ENCODE measurements at places on chromosomes 3 and 15. TPM values are rescaled to one million over a fixed set of nuclear protein-coding genes. Genes with fewer than 3 reads are reported as not detected.

Gene GPR87
- 3.3 TPM for total RNA-seq

Gene FOXB1
- total RNA-seq = not detected

Gene GOLGA8J
- total RNA-seq = not detected

Gene PROK2
- not detected for total RNA-seq

Gene OXSM
- 10.2 TPM for total RNA-seq

- H3K4me1 ChIP-seq = peaks cover 4% of the 10 kb centered on the region
- H3K27ac ChIP-seq = no peak overlapping the region
- DNase-seq = no peak
- no peak overlapping the region for H3K4me3 ChIP-seq
- H3K27me3 ChIP-seq = peaks cover 10% of the 10 kb centered on the region
Measured at GRCh38 chr3:38984731-38985130, 67.0 kb downstream of the SCN11A start.

DNA sequence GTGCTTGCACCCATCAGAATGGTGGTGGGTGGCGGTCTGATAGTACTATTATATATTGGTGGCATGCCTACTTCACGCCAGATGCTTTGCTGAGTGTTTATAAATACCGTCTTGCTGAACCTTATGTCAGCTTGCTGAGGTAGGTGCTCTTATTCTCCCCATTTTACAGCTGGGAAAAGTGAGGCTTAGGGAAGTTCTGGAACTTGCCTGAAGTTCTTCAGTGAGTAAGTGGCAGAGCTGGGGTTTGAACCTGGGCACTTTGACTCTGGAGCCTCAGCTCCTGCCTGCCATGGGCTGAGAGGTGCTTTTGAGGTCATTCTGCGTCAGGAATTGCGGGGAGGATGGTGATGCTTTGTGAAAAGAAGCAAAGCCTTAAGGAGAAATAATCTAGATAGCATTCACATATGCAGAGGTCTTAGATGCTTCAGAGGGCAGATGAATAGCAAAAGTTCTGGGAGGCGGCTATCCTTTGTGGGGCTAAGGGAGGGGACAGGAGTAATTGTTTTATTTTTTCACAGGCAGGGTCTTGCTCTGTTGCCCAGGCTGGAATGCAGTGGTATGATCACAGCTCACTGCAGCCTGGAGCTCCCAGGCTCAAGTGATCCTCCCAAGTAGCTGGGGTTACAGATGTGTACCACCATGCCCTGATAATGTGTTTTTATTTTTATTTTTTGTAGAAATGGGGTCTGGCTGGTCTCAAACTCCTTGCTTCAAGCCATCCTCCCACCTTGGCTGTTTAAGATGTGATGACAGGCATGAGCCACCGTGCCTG is 18.5 kb downstream of the ITPR1 start:
- peaks cover 47% of the 10 kb centered on the region for H3K4me1 ChIP-seq
- peaks cover 9% of the 10 kb centered on the region for H3K27me3 ChIP-seq
- no peak overlapping the region for H3K27ac ChIP-seq

GRCh38 chr3:174949523-174949922 is 90.4 kb downstream of the NAALADL2 start:
- H3K36me3 ChIP-seq = no peaks in the 10 kb centered on the region
- no peak overlapping the region for H3K4me3 ChIP-seq
- no peak overlapping the region for H3K27ac ChIP-seq
- no peaks in the 10 kb centered on the region for H3K27me3 ChIP-seq
- peaks cover 15% of the 10 kb centered on the region for H3K4me1 ChIP-seq
- DNase-seq = no peak

GRCh38 chr3:111903067-111903511 is 44.0 kb downstream of the PHLDB2 start:
- no peak overlapping the region for H3K27ac ChIP-seq
- peaks cover 1% of the 10 kb centered on the region for H3K4me1 ChIP-seq
- H3K4me3 ChIP-seq = no peak overlapping the region
- no peaks in the 10 kb centered on the region for H3K27me3 ChIP-seq
- no peak for DNase-seq

DNA sequence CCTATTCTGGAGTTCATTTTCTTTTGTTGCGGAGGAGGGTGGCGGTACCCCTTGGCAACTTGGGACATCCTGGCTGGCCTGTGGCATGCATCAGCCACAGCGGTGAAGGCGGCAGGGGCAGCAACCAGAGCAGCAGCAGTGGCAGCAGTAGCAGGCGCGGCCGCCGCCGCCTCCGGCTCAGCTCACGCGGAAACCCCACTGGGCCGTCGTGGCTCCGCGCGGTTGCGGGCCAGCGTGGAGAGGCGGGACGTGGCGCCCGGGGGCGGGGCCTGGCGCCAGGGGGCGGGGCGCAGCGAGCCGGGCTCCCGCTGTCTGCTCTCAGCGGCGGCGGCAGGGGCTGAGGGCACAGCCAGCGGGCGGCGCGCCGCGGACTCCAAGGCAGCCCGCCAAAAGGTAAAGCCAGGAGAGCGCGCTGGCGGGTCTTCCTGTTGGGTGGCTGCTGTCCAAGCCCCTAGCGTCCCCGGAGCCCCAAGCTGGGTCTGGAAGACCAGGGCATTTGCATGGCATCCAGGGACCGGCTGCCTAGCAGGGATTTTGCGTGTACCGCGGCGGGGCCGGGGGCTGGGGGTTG is 334.4 kb upstream of the THRB start:
- no peak overlapping the region for H3K27ac ChIP-seq
- DNase-seq = peak; percentile 42
- H3K4me3 ChIP-seq = peak overlapping the region; percentile 86
- H3K27me3 ChIP-seq = peaks cover 25% of the 10 kb centered on the region
- no peaks in the 10 kb centered on the region for H3K36me3 ChIP-seq

DNA sequence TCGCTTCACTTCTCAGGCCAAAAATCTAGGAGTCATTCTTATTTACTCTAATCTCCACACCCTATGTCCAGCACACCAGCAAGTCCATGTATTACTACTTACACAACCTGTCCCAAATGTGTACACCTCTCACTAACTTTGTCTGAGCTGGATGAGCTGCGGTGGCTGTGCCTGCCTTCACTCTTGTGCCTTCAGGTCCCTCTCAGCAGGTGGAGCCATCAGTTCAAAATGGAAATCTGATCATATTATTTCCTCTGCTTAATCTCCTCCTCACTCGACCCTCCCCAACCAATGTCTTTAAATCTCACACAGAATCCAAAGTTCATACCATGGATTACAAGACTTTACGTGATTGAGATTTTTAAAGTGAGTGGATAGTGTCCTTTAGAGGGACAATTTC is 82.8 kb downstream of the SSR3 start:
- no peak for DNase-seq
- H3K27ac ChIP-seq = peak overlapping the region; percentile 41
- no peak overlapping the region for H3K4me3 ChIP-seq
- no peaks in the 10 kb centered on the region for H3K36me3 ChIP-seq
